Endothelial cell of umbilical vein (primary cell): ENCODE measurements at places on chromosomes 4 and X. TPM values are rescaled to one million over a fixed set of nuclear protein-coding genes. Genes with fewer than 3 reads are reported as not detected.

CCNB3 gene
- 0.32 and 0.77 TPM in 2 replicates for total RNA-seq

ITGB1BP2 gene
- 4.6 and 5.9 TPM in 2 replicates for total RNA-seq

POU3F4 gene
- not detected in 2 replicates for total RNA-seq

ERAS gene
- total RNA-seq = not detected in 2 replicates

TLR8 gene
- not detected in 2 replicates for total RNA-seq

PRKG2 gene
- not detected in 2 replicates for total RNA-seq

MND1 gene
- 7.7 and 8.2 TPM in 2 replicates for total RNA-seq

COL4A6 gene
- total RNA-seq = 0.49 and 0.92 TPM in 2 replicates

MAGEA9 gene
- not detected in 2 replicates for total RNA-seq

DDX60 gene
- 7.9 and 9.3 TPM in 2 replicates for total RNA-seq

AVPR2 gene
- total RNA-seq = not detected in 2 replicates

CTAG1A gene
- not detected in 2 replicates for total RNA-seq

- peak; percentile 84 for DNase-seq
These were observed 58.5 kb downstream of the TSC22D3 start for GRCh38 chrX:107716816-107717700.

- DNase-seq = no peak
These were observed 806.8 kb downstream of the PCDH19 start for GRCh38 chrX:99603091-99603814.

GRCh38 chrX:140765043-140765784 lies 55.7 kb downstream of the LINC00632 start:
- peak; percentile 32 for DNase-seq

DNA sequence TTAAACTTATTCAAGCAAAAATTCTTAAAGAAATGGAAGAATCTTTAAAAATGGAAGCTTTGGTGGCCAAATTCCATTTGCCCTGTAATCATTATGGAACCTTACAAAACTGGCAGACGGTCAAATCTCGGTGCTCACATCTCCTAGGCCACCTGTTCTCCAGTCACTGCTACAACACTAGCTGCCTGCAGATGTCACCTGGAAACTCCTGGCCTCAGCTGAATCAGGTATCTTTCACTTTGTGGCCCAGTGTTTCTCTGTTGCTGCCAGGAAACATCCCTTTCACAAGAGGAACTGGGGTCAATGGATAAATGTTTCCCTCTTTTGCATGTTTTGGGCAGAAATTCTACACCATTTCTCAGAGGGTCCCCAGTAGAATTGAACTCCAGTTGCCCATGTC lies 4.2 kb upstream of the CXCL3 start:
- no peak for DNase-seq

- DNase-seq = no peak
These were observed 33.9 kb downstream of the FBXW7 start for GRCh38 chr4:152501846-152502536.

DNA sequence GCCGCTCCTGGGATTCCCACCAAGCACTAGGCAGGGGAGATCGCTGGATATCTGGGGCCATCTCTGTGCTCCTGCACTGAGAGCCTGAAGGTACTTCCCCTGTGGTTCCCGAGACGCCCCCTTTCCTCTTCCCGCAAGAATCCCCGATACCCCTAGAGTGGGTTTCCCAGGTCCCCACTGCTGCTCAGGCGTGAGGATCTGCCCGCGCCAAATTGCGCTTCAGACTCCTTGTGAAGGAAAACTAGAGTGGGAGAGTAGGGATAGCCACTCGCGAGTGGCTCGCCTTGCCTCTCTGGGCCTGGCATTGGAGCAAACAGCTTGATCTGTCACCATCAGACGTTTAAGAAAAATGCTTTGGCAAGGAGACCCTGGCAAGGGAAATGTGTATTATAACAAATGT lies 1.5 kb downstream of the IL1RAPL2 start:
- DNase-seq = no peak

- peak; percentile 86 for DNase-seq
These were observed 719 bp downstream of the USO1 start for GRCh38 chr4:75724867-75725724.

DNA sequence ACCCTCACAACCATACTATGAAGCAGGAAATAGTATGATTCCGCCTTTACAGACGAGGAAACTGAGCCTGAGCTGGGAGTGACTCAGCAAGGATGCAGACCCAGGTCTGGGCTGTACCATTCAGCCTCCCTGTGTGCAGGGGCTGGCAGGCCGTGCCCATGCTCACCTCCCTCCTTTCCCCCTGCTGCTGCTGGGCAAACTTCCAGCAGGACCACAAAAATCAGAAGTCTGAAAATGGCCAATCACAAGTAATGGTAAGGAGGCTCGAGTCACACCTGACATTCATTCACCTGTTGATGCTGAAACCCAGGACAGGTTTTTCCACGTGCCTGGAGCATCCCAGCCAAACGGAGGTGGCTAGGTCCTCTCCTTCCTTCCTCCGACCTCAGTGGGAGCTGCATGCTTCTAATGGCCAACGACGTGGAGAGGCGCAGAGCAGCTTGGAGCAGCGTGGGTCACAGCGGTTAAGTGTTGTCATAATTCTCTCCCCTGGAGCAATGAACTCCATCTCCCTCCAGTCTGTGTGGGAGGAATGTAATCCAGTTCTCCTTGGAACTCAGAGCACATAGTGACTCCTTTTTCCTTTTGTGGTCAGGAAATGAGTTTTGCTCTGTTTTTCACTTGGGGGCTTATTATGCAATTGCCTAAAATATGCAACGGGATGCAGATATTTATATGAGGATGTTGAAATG lies 371.7 kb downstream of the BCOR start:
- DNase-seq = peak; percentile 3

GRCh38 chr4:171067422-171067821 lies 745.8 kb upstream of the GALNTL6 start:
- no peak for DNase-seq

DNA sequence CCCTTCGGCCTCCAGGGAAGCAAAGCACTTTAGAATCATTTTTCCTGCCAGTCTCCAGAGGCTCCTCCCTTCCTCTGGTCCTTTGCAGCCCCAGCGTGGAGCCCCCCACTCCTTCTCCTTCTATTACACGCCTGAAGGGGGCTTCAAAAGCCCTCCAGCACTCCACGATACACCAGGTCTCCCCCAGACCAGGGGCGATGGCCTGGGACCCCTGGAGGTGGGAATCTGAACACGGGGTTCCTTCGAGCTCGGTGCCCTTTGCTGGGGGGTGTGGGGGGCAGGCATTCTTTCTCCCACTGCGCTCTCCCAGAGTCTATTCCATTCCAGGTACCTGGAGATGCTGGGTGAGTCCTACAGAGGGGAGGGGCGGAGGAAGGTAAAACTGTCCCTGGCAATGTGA lies 97.6 kb downstream of the HMX1 start:
- DNase-seq = no peak

GRCh38 chr4:161869511-161869910 lies 294.3 kb downstream of the FSTL5 start:
- no peak for DNase-seq

- peak; percentile 24 for DNase-seq
These were observed 122.4 kb downstream of the C4orf33 start for GRCh38 chr4:129218360-129218759.

DNA sequence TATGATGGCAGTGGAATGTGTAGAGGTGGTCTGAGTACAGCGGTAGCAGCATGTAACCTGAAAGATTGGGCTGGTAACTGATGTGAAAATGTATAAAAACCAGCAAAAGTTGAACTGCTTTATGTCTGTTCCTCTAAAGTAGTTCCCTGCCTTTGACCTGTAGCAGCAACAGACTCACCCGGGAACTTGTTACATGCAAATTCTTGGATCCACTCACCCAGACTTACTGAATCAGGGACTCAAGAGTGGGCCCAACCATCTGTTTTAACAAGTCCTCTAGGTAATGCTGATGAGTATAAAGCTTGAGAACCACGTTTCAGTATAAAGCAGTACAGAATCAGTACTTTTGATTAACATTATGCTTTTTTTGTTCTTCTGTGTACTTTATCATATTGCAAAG lies 84.7 kb downstream of the RAP1GDS1 start:
- DNase-seq = no peak

DNA sequence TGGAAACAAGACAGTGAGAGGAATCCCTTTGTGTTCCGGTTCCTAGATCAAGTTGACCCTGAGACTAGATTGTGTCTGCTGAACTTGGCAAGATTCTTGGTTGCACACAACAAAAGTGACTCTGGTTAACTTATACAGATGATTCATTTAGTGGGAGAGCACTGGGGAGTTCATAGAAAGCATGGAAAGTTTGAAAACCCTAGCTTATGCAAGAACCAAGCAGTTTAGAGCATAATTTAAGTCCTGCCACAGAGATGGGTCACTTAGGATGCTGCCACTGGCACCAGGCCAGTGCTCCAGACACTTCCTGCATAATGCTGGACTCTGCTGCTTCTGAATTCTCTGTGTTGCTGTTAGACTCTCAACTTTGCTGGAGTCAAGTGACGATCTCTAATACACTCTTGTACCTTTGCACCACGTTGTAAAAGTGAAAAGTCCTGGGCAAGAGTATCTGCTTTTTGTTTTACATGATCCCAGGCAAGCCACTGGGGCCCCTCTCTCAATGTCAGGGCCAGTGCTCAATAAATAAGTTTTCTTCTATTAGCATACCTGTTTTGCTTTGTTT lies 12.7 kb upstream of the DCUN1D4 start:
- DNase-seq = no peak

- peak; percentile 89 for DNase-seq
These were observed 21.6 kb downstream of the FABP2 start for GRCh38 chr4:119300101-119300978.

DNA sequence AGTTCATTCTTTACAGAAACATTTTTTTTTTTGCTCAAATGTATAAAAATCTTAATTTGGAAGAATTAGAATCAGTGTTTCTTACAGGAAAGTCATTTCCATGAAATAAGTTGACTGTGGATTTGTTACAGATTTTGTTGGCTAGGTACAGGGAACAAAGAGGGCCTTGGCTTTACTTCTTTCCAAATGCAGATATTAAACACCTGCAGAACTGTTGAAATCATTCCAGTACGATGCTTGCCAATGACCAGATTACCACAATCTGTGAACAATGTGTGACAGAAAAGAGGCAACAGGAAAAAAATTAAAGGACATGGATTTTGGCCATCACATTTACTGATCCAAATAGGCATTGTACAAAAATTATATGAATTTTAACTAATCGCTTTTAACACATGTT lies 70.8 kb downstream of the ANXA10 start:
- DNase-seq = no peak

- DNase-seq = no peak
These were observed 345.1 kb upstream of the SMIM31 start for GRCh38 chr4:164408831-164409230.

GRCh38 chr4:99157478-99157935 lies 13.4 kb upstream of the ADH4 start:
- no peak for DNase-seq

GRCh38 chr4:41189076-41189475 lies 25.3 kb downstream of the APBB2 start:
- no peak for DNase-seq

DNA sequence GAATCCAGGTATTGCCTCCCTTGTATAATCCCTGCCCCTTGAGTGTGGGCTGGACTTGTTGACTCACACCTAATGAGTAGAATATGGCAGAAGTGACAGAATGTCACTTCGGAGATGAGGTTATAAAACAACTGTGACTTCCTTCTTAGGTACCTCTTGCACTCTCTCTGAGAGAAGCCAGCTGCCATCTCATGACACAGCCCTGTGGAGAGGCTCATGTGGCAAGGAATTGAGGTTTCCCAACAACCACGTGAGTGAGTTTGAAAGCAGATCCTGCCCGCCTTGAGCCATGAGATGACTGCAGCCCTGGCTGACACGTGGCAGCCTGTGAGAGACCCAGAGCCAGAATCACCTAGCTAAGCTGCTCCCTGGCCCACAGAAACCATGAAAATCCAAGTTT lies 13.5 kb downstream of the ASB11 start:
- DNase-seq = no peak

- DNase-seq = no peak
These were observed 137.6 kb downstream of the CPZ start for GRCh38 chr4:8730159-8730558.

GRCh38 chr4:76300012-76300411 lies 6.5 kb upstream of the STBD1 start:
- no peak for DNase-seq

GRCh38 chr4:37450911-37451310 lies 206.4 kb downstream of the NWD2 start:
- no peak for DNase-seq

GRCh38 chrX:111568354-111568753 lies 56.9 kb downstream of the SERTM2 start:
- no peak for DNase-seq

GRCh38 chr4:112951362-112952312 lies 97.8 kb upstream of the ANK2 start:
- DNase-seq = peak; percentile 39

DNA sequence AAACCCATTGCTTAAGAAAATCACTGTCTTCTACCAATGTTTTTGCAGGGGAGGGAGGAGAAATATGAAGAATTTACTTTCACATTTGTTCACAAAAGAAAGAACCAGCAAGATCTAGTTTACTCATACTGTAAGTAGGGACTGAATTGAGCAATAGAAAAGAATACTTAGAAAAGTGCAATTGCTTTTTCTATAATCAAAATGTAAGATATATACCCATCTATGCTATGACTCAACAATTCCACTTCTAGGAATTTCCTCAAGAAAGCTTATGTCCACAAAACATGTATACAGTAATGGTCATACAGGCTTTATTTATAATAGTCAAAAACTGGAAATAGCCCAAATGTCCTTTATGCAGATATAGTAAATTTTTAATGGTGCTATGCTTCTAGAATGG lies 196.4 kb downstream of the LRBA start:
- peak; percentile 49 for DNase-seq

DNA sequence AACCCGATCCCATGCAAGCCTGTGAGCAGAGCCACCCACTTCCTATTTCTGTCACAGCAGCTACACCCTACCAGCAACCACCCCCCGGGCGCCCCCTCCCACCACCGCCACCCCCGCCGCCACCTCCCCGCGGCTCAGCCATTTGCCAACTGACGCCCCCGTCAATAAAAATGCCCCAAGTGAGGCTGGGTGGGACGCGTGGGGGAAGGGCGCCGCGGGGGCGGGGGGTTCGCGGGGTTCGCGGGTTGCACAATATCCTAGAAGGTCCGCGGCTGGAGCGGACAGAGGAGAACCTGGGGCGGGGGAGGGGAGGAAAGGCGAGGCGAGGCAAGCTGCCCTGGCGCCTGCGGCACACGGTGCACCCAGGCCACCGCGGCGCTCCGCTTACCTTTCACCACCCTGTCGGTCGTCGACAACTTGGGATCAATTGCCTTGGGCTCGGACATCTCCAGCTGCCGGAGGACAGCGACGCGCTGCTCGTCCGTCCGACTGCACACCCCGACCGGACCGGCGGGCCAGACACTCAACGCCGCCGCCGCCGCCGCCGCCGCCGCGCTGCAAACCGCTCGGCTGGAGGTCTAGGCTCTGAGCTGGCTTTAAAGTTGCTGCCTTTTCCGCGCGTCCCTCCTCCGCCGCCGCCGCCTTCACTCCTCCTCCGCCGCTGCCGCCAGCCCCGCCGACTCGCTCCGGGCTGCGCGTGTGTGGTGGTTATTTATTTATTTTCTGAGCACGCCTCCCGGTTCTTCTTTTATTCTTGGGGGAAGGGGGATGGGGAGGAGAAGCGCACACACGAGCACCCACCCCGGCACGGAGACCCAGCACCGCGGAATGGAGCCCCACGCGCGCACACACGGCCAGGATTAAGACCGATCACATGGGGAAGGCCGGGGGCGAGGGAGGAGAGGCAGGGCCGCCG lies 717 bp downstream of the PPP3CA start:
- peak; percentile 68 for DNase-seq
